H1 (cell line): ENCODE measurements at places on chromosomes 1 and 21.

DNA sequence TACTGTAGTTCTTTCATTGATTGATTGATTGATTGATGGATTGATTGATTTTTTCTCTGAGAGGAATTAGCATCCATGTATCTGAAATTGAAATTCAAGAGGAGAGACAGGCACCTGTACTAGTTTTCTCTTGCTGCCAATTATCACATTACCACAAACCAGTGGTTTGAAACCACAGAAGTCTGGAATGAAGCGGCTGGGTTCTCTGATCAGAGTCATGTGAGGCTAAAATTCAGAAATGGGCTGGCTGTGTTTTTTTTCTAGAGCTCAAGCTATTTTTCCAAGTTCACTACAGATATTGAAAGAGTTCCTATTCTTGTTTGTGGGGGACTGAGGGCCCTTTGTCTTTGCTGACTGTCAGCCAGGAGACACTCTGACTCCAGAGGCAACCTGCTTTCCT, 10.0 kb downstream of the NBPF3 start:
- H3K4me3 ChIP-seq: no peak overlapping the region
- no peaks in the 10 kb centered on the region for H3K36me3 ChIP-seq
- H3K4me1 ChIP-seq: no peaks in the 10 kb centered on the region
- DNase-seq: no peak

- H3K4me3 ChIP-seq: no peak overlapping the region
- no peaks in the 10 kb centered on the region for H3K36me3 ChIP-seq
- H3K27ac ChIP-seq: no peak overlapping the region
- no peaks in the 10 kb centered on the region for H3K4me1 ChIP-seq
Measured at GRCh38 chr1:48718116-48718630, 58.5 kb downstream of the BEND5 start.

DNA sequence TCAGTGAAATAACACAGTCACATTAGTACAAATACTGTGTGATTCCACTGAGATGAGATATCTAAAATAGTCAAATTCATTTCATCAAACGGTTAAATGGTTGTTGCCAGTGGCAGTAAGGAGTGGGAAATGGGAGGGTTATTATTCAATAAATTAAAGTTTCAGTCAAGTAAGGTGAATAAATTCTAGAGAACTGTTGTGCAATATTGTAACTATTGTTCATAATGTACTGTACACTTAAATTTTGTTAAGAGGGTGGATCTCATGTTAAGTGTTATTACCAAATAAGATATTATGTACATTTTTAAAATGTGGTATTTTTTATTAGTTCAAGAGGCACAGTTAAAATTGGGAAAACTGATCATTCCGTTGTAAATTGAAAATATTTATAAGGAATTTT, 463.3 kb upstream of the BRINP3 start:
- H3K27me3 ChIP-seq: no peaks in the 10 kb centered on the region
- DNase-seq: no peak

- H3K27ac ChIP-seq: no peak overlapping the region
- no peaks in the 10 kb centered on the region for H3K36me3 ChIP-seq
- H3K4me3 ChIP-seq: no peak overlapping the region
- H3K4me1 ChIP-seq: peaks cover 3% of the 10 kb centered on the region
Measured at GRCh38 chr1:66342707-66343106, 191.2 kb upstream of the SGIP1 start.

DNA sequence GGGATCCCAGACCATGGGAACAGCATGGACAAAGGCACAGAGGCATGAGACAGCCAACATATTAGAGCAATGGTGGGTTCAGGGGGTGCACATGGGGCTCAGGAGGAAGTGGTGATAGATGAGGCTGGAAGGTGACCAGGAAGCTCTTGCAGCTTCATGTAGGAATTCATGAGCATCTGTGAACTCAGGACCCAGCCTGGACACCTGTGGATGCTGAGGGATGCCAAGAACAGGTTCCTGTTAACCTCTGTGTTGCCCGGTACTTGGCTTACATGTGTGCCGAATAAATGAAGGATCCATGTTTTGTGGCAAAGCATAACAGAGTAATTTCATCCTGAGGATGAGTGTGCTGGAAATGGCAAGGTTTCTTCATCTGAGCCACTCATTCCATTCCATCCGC, 9.3 kb upstream of the SSBP3 start:
- H3K27me3 ChIP-seq: no peaks in the 10 kb centered on the region; the same call in 1 of the 2 replicates
- no peak overlapping the region for H3K27ac ChIP-seq
- H3K36me3 ChIP-seq: no peaks in the 10 kb centered on the region
- DNase-seq: no peak
- no peak overlapping the region for H3K4me3 ChIP-seq
- 0 out of 2 replicates have a peak, but pooled peaks cover 4% of the 10 kb centered on the region for H3K4me1 ChIP-seq

GRCh38 chr1:3175486-3175885, 106.5 kb downstream of the PRDM16 start:
- no peak overlapping the region for H3K4me3 ChIP-seq
- H3K4me1 ChIP-seq: peaks cover 4% of the 10 kb centered on the region; the same call in 1 of the 2 replicates
- no peak overlapping the region for H3K27ac ChIP-seq
- no peak for DNase-seq

- no peak for DNase-seq
- no peaks in the 10 kb centered on the region for H3K36me3 ChIP-seq
- no peak overlapping the region for H3K4me3 ChIP-seq
- H3K27me3 ChIP-seq: no peaks in the 10 kb centered on the region
- H3K27ac ChIP-seq: no peak overlapping the region
Measured at GRCh38 chr1:232705815-232706575, 76.1 kb upstream of the SIPA1L2 start.

- peaks cover 13% of the 10 kb centered on the region for H3K4me1 ChIP-seq
- DNase-seq: peak; percentile 33
- H3K27ac ChIP-seq: peak overlapping the region; percentile 80
- H3K36me3 ChIP-seq: no peaks in the 10 kb centered on the region
- peak overlapping the region; percentile 16; the same call in 1 of the 2 replicates for H3K4me3 ChIP-seq
Measured at GRCh38 chr21:37631319-37632117, 264.9 kb downstream of the DYRK1A start.

DNA sequence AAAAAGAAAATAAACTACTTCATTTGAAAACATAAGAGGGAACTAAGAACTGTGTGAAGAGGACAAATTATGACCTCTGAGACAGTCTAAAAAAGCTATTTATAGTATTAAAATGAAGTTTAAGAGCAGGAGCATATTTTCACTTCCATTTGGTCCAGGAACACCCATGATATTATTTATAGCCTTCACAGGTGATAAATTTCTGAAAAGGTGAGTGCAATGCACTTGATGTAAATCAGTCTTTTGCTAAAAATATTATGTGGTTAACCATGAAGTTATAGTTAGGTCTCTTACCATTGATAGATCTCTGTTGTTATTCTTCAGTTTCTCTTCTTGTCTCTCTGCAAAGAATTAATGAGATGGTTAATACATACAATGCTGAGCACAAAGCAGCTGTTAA, 14.7 kb downstream of the TMCO1 start:
- H3K27me3 ChIP-seq: peaks cover 1% of the 10 kb centered on the region
- H3K4me3 ChIP-seq: no peak overlapping the region
- no peaks in the 10 kb centered on the region for H3K4me1 ChIP-seq

GRCh38 chr1:64766429-64766828, 21.6 kb downstream of the RAVER2 start:
- H3K4me3 ChIP-seq: no peak overlapping the region
- H3K4me1 ChIP-seq: no peaks in the 10 kb centered on the region
- H3K27me3 ChIP-seq: no peaks in the 10 kb centered on the region
- peaks cover 12% of the 10 kb centered on the region for H3K36me3 ChIP-seq
- H3K27ac ChIP-seq: no peak overlapping the region

GRCh38 chr1:30360753-30361152, 362.6 kb downstream of the MATN1 start:
- H3K27me3 ChIP-seq: no peaks in the 10 kb centered on the region
- no peaks in the 10 kb centered on the region for H3K36me3 ChIP-seq
- no peak for DNase-seq
- no peaks in the 10 kb centered on the region; the same call in none of the 2 replicates for H3K4me1 ChIP-seq

DNA sequence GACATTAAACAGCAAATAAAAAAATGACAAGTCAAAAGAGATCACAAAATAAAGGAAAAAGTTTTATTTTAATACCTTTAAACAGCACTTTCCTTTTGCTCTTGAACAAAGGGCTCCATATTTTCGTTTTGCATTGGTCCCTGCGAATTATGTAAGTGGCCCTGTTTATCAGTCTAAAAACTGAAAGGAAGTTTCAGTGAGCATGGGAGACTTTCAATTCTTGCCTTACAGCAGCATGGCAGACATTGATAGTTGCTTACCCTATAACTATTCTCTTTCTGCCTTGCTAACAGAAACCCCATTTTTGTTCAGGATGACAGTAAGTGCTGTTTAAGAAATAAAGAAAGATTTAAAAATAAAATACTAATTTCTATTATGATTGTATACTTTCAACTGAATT, 5.2 kb upstream of the SH3GLB1 start:
- no peak for DNase-seq
- H3K4me3 ChIP-seq: no peak overlapping the region
- no peaks in the 10 kb centered on the region; the same call in 1 of the 2 replicates for H3K4me1 ChIP-seq
- no peaks in the 10 kb centered on the region for H3K36me3 ChIP-seq
- no peaks in the 10 kb centered on the region for H3K27me3 ChIP-seq
- no peak overlapping the region for H3K27ac ChIP-seq

- H3K4me1 ChIP-seq: no peaks in the 10 kb centered on the region
- H3K36me3 ChIP-seq: no peaks in the 10 kb centered on the region
- DNase-seq: no peak
Measured at GRCh38 chr1:38784452-38785284, 74.9 kb downstream of the RRAGC start.

DNA sequence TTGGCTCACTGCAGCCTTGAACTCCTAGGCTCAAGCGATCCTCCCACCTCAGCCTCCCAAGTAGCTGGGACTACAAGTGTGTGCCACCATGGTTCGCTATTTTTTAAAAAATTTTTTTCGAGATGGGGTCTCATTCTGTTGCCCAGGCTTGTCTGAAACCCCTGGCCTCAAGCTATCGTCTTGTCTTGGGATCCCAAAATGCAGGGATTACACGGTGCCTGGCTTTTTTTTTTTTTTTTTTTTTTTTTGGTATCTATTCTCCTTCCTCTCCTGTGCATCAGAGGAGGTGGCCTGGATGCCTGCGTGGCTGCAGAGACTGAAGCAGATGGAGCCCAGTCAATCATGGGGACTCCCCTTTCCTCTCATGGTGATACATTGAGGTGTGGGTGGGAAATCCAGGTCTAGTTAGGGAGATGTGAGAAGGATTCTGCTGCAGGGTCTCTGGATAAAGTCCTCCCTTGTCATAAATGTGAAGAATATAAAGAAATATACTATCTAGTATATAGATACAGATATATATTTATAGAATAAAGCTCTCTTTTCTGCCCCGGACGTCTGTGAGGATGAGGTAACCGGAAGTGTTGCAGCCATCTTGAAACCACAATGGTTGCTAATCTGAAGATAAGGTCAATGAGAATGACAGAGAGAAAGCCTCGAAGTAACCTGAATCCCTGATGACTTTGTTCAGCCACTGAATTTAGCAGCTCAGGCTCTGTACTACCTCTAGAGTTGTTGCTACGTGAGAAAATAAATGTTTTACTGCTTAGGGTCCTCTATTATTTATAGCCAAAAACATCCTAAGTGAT, 19.5 kb upstream of the RGSL1 start:
- no peak overlapping the region for H3K27ac ChIP-seq
- DNase-seq: no peak
- H3K36me3 ChIP-seq: no peaks in the 10 kb centered on the region
- no peak overlapping the region for H3K4me3 ChIP-seq
- H3K4me1 ChIP-seq: no peaks in the 10 kb centered on the region

GRCh38 chr1:205658943-205659581, 21.2 kb downstream of the SLC45A3 start:
- peaks cover 6% of the 10 kb centered on the region; the same call in 1 of the 2 replicates for H3K4me1 ChIP-seq
- no peak overlapping the region for H3K27ac ChIP-seq
- H3K27me3 ChIP-seq: no peaks in the 10 kb centered on the region
- no peak overlapping the region for H3K4me3 ChIP-seq
- H3K36me3 ChIP-seq: peaks cover 5% of the 10 kb centered on the region

- H3K4me1 ChIP-seq: no peaks in the 10 kb centered on the region
- H3K27ac ChIP-seq: no peak overlapping the region
- no peaks in the 10 kb centered on the region for H3K27me3 ChIP-seq
- peaks cover 51% of the 10 kb centered on the region for H3K36me3 ChIP-seq
Measured at GRCh38 chr1:212040629-212041412, 5.3 kb downstream of the DTL start.

GRCh38 chr1:3644273-3644672, 5.6 kb downstream of the WRAP73 start:
- H3K36me3 ChIP-seq: peaks cover 12% of the 10 kb centered on the region; the same call in 1 of the 2 replicates
- no peak overlapping the region for H3K27ac ChIP-seq
- H3K4me3 ChIP-seq: no peak overlapping the region
- H3K4me1 ChIP-seq: no peaks in the 10 kb centered on the region
- 0 out of 2 replicates have a peak, but pooled peaks cover 2% of the 10 kb centered on the region for H3K27me3 ChIP-seq
